ENCODE measurements at places on chromosomes 2 and 18.

DNA sequence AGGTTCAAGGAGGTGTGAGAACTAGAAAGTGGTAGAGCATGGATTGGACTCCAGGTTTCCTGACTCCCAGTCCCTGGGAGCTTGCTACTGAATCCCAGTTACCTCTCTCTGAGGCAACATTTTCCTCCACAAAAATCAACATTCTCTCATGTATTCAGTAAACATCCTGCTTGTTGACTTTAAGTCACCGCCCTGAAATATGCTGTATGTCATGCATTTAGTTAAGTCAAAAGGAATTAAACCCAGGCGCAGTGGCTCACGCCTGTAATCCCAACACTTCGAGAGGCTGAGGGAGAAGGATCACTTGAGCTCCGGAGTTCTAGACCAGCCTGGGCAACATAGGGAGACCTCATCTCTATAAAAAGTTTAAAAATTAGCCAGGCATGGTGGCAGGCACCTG is 3.8 kb downstream of the MATN3 start:
- no peak for DNase-seq

DNA sequence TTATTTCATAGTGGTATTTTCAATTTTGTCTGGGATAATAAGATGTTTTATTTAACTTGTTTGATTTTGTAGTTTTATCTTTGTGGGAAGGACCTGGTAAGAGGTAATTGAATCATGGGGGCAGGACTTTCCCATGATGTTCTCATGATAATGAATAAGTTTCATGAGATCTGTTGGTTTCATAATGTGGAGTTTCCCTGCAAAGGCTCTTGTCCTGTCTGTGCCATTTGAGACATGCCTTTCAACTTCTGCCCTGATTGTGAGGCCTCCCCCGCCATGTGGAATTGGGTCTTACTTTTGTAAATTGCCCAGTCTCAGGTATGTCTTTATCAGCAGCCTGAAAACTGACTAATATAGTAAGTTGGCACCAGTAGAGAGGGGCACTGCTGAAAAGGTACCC is 77.8 kb upstream of the ARHGAP15 start:
- DNase-seq, result no peak

- peak; percentile 9 for DNase-seq
Observed at GRCh38 chr2:175317751-175318150, 136.2 kb upstream of the ATP5MC3 start.

DNA sequence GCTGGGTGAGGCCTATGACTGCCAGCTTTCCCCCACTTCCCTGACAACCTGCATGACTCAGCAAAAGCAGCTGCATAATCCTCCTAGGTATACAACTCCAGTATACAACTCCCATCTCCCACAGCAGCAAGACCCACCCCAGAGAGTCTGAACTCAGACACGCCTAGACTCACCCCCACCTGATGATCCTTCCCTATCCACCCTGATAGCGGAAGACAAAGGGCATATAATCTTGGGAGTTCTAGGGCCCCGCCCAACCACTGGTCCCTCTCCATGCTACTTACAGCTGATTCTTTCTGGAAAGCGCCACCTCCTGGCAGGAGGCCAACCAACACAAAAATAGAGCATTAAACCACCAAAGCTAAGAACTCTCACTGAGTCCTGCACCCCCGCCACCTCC is 296.5 kb downstream of the DCC start:
- DNase-seq, result no peak

GRCh38 chr2:43228756-43229659 is 2.6 kb upstream of the ZFP36L2 start:
- DNase-seq, result no peak

DNA sequence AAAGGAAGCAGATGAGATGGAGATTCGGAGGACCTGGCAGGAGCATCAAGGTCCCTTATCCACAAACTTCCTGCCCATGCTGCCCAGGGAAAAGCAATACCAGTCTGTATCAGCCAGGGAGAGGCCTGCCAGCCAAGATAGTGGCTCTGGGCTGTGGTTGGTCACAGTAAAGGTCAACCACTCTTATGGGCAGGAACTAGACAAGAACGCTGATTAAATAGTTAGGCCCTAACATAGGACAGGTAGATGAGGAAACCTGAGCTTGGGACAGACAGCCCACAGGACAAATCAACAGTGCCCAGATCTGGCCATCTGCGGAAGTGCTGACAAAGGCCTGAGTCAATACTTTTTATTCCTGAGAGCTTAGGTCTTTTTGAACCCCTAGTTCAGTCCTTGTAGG is 10.7 kb downstream of the PSTPIP2 start:
- no peak for DNase-seq

- no peak for DNase-seq
Observed at GRCh38 chr2:28400419-28400818, 7.8 kb downstream of the FOSL2 start.

DNA sequence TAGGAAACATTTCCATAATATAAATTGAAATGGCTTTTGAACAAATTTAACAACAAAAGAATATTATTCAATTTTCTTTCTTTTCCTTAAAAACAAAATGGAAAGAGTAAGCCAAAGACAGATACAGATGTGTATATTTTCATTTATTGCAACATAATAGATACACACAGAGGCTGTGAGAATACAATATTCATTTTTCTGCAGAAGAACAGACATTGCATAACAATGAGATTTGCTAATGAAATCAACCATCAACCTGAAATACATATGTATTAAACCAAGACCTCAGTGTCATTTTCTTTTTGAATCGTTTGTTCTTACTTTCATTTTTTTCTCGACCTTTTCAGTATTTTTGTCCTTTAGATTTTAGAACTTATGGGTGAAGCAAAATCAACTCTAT is 95.1 kb downstream of the BAZ2B start:
- no peak for DNase-seq

DNA sequence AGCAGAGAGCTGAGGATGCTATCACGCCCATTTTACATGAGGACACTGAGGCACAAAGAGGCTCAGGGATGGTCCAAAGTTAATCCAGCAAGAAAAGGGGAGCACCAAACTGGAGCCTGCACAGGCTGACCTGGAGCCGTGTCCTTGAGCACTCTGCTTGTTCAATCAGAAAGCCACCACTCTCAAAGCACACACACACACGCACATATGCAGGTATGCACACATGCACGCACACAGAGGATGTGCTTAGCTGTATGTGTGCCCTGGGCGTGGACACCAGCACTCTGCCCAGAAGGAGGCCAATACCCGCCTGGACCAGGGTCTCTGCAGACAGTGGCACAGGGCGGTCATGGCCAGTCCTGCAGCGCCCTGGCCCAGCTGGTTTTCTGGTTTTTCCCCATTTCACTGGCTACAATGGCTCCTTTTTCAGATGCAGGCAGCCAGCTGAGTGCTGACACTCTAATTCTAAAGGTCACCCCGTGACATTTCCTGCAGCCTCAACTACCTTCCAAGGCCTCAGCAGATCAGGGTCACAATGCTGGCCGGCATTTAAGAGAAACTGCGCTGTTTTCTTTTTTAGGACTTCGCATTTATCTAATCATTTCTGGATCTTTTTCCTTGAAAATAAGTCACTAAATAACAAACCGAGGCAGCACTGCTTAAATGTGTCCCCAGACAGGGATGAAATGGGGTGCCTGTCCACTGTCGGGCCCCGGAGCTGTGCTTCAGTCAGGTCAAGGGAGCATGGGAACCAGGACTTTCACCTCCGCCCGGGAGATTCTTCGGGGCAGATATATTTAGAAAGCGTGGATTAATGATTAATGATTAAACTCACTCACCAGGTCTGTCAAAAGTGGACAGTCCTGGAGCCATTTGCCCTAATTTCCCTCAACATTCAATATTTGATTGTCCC is 104.5 kb downstream of the HDAC4 start:
- no peak for DNase-seq

- no peak for DNase-seq
Observed at GRCh38 chr2:31811482-31811881, 199.3 kb downstream of the MEMO1 start.

- DNase-seq, result peak; percentile 35
Observed at GRCh38 chr2:53202063-53202462, 565.5 kb upstream of the CHAC2 start.

DNA sequence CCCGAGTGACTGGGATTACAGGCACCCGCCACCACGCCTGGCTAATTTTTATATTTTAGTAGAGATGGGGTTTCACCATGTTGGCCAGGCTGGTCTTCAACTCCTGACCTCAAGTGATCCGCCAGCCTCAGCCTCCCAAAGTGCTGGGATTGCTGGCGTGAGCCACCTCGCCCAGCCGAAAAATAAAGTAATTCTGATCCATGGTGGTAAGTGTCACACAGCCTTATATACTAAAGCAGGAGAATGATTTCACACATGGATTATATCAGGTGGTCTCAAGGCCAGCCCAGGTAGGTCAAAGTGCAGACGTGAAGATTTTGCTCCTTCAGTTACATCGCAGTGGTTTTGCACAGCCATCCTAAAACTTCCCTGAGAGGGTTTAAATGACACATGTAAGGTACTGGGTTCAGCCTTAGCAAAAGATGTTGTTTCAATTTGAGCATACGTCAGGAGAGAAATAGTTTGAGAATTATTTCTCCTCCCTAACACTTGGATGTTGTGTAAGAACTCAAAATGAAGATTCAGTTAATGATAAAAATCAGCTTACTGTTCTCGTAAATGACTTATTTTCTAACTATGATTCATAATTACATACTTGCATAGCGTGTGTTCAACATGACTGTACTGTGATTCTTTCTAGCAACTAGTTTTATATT is 93.0 kb upstream of the SLC39A10 start:
- no peak for DNase-seq

GRCh38 chr18:12420821-12421421 is 13.2 kb downstream of the PRELID3A start:
- peak; percentile 61 for DNase-seq

GRCh38 chr2:9655441-9656269 is 24.9 kb upstream of the YWHAQ start:
- no peak for DNase-seq

DNA sequence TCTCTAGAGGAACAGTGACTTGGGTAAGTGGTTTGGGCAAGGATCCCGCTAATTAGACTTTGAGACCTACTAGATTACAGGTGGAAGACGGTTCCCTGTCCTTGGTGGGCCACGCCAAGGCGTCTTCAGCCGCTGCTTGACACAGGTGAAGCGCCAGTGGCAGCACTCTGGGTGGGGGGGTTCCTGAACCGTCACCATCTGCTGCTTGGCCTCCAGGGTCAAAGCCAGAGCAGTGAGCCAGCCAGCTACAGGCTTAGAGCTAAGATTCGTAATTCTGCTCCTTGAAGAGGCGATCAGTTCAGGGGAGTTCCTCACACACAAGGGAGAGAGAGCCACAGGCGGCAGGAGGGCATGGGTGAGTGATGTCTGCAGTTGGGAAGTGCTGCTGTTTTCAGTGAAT is 39.4 kb upstream of the RBM44 start:
- DNase-seq, result no peak

DNA sequence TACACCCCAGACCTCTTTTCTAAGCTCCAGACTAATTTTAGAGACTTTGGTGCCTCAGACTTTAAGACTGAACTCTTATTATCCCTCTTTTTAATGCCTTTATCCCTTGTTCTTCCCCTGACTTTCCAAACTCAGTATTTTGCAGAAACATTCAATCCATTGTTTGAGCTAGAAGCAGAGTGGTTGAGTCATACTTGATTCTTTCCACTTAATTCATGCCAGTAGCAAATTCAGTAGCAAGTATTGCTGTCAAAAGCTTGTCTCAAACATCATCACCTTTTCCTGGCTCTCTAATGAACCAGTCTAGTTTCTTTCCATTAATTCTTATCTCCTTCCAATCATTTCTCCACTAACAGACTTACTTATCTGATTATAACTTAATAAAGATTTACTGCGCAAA is 699.7 kb upstream of the ZNF804A start:
- DNase-seq, result no peak

- no peak for DNase-seq
Observed at GRCh38 chr2:205435970-205436369, 246.3 kb upstream of the NRP2 start.

GRCh38 chr2:136322428-136322827 is 204.5 kb upstream of the CXCR4 start:
- DNase-seq, result no peak

DNA sequence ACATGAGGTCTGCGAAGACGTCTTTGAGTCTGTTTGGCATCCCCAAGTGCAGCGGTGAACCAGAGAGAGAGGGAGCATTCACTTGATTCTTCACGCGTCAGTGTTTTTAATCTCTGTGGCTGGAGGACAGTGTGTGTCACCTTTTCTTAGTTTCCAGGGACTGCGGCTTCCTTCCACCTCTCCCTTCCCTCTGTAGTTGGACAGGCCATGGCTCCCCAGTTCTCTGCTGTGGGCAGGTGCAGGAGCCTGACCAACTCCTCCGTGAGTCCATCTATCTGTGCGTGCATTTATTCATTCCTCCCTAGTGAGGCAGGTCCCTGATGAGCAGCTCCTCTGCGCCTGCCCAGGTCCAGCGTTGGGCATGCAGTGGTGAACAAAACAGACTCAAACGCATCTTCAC is 42.9 kb downstream of the AGAP1 start:
- no peak for DNase-seq

DNA sequence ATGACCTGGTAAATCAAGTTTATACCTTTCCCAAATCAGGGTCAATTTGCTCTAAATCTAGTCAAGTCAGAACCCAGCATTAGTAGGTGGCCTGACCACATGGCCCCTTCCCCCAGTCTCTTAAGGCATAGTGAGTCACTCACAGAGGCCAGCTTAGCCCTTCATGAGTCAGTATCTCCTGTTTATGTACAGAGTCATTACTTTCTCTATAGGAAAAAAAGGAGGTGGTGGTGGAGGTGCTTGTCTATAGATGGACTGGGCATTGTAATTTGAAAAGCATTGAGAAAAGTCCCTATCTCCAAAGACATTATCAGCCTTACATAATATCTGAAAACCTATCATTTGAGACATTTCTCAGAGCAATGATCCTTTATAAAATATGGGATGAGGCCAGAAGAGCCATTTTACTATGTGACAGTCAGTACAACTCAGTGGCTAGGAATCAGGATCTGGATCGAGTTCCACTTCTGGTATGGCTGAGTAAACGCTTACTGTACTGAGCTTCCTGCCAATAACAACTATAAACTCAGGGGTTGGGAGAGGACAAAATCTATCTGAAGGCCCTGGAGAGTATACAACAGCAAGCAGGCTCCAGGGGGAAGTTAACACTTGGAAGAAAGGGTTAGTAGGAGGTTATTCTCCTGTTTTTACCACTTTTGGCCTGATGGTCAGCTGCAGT is 22.5 kb upstream of the SIGLEC15 start:
- no peak for DNase-seq

DNA sequence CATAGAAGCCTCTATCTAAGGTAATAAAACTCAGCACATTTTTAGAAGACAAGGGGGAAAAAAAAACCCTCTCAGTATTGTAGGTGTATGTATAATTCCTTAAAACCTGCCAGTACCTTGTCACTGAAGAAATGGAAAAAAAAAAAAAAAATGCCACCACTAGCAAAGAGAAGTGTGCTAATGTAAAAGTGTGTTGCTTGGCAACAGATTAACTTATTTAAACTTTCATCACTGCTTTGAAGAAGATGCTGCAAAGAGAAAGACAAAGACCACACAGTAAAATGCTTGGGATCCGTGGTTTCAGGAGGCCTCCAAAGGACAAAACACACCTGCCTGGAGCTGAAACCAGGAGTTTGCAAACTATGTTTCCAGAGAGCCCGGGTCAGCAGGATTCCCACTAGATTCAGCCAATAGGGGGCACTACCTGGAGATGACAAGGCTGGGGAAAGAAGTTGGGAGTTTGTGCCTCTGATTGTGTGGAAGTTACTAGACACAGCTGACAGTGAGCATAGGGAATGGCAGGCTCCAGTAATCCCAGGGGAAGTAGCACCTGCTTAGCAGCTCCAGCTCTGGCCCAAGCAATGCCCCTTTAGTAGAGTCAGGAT is 169.1 kb upstream of the TRIB2 start:
- DNase-seq, result no peak

All from Kasumi-1 (cell line).